ELR (cell line): ENCODE measurements at places on chromosomes 4 and X.

DNA sequence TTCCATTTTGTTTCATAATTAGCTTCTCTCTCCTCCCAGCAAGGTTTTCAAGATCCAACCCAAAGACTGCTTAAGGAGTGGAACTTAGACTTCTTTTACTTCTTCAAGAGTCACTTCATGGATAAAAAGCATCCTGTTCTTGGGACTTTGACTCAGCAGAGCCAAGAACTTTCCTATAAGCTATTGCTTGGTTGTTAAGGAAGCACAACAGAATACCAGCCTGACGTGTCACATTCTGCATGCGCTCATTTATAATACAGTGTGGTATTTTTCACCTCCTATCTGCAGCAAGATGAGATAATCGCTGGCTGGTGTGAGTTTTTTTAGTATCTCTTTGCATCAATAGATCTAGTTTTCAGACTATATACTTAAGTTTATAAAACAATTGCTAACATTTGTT lies 152.1 kb downstream of the PALLD start:
- DNase-seq: peak; percentile 60

GRCh38 chr4:138666366-138666765 lies 349.2 kb upstream of the NOCT start:
- DNase-seq: no peak

- no peak for DNase-seq
Observed at GRCh38 chr4:101604976-101605375, 185.6 kb upstream of the BANK1 start.

DNA sequence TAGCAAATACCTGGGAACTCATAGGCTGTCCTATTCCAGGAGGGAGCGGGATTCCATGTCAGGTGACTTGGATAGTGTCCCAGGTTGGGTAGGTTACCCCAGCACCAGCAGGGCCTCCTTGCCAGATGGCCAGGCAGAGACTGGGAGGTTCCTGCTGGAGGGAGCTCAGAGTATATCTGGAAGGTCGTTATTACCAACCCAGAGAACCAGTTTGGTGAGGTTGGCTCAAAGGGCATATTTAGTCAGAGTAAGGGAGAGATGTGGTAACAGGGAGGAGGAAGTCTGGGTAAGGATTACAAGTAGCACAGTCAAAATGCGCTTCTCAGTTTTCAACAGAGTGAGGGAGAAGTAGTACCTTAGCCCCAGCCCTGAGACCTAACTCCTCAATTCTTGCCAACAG lies 53.3 kb upstream of the LNX1 start:
- DNase-seq: no peak

DNA sequence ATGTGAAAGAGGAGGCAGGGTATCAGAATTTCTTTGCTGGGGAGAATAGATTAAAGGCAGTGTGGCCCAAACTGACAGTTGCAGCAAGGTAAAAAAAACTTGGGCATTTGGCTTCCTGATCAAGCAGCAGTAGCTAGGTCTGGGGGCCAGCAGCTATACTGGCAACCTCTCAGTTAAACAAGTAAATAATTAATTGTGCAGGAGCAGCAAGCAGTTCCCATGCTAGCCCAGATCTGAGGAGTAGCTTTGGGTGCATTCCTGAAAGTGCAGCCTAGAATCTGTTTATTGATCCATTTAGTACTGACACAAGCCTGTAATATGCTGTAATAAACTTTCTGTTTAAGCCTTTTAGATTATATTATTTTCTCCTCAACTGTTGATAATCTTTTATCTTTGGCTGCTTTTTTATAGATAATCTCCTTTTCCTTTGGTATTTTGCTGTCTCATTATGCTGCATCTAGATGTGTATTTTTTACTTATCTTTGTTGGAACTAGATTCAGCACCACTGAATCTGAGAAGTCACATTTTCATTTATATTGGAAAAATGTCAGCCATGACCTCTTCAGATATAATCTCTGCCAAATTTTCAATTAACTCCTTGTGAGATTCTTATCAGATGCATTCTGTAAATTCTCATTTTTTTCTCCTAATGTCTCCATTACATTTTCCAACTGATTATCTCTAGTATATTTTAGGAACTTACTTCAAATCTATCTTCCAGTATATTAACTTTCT lies 276.3 kb downstream of the STPG2 start:
- no peak for DNase-seq

DNA sequence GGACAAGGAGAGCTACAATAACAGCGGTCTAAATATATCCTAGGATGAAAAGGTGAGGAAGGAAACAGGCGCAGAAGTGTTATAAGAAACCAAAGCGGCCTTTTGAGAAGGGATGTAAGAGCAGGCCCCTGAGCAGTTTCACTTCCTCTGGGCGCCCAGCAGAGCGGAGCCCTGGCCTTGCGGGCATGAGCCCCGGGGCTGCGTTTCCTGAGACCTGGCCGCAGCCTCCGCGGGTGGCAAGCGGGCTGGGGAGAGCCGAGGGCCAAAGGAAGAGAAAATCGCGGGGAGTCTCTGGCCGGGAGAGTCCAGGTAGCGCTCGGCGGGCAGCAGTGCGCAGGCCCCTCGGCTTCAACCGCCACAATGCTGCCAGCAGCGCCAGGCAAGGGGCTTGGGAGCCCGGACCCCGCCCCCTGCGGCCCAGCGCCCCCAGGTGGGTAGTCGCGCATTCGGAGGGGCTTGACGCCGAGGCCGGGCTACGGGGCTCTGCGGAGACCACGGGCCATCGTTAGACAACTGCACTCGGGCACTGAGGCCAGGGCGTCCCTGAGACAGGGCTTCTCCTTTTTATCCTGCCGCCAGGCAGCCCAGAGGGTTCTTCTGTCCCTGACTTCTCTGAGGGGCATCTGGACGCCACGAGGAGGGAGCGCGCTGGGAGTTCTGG lies at the start of gene BANK1:
Gene BANK1, plus strand, starts transcription at position 210 of the 661 bp plus-strand sequence. Its CDS starts 151 bp downstream, at position 361.
- DNase-seq: peak; percentile 52

DNA sequence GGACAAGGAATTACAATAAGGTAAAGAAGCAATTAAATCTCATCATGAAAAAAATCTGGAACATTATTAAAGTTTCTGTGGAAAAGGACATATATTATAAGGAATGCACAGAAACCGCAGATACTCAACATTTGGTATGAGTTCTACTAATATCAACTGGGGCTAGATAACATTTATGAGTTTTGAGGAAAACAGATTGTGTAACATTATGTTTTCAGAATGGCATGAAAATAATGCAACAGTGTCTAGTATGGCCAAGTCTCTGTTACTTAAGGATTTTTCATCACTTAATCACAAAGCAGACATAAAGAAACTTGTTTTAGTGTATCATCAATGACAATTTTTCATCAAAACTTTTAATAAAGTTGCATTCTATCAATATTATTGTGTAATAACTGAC lies 785.0 kb downstream of the GLUD2 start:
- DNase-seq: no peak

- no peak for DNase-seq
Observed at GRCh38 chr4:2804973-2805501, 12.2 kb downstream of the SH3BP2 start.

DNA sequence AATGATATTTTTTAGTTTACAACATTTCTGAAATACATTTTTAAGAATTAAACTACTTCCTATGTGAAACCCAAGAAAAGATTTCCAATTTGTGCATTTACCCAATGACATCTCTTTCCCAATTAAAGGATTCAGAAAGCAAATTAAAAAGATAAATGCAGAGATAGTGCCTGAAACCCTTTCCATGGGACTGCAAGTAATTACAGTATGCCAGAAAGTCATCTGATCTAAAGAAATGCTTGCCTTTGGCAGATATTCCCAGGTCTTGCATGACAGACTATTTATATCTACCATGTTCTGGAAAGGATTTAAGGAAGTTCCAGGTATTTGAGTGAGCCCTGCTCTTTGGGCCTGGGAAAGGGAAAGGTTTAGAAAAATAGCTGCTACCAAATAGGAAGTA lies 41.6 kb upstream of the CXorf38 start:
- no peak for DNase-seq

DNA sequence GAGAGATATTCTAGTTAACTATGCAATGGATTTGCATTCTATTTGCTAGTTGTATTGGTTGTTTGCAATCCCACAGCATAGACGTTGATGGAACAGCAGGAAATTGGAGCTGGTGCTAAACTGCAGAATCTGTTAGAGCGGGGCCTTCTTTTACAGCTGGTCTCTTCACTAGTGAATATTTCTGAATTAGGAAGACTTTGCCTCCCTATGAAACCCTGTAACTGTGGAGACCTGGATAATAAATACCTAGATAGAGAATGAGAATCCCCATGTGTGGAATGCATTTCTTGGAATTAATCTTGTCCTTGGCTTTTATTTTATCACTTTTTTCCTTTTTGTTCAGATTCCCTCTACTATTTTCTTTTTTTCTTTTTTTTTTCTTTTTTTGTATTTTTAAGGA lies 109.7 kb downstream of the SHROOM3 start:
- no peak for DNase-seq

- no peak for DNase-seq
Observed at GRCh38 chrX:114272096-114272686, 311.7 kb upstream of the HTR2C start.

DNA sequence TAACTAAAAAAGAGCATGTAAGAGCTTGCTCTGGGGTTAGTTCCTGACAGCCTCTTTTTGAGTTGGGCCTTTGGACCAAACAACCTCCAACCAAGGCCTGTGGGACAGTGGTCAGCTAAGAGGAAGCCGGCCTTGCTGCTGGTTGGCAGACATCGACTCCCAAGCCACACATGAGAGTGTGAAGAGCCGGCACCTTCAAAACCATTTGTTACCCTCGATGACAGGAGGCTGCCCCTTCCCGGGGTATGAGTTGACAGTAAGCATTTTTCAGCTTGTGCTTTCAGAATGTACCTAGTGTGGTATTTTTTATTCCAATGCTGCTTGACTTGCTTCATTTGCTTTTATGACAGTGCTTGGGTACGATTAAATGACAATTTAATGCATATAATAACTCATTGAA lies 168.6 kb upstream of the IGFBP7 start:
- no peak for DNase-seq

DNA sequence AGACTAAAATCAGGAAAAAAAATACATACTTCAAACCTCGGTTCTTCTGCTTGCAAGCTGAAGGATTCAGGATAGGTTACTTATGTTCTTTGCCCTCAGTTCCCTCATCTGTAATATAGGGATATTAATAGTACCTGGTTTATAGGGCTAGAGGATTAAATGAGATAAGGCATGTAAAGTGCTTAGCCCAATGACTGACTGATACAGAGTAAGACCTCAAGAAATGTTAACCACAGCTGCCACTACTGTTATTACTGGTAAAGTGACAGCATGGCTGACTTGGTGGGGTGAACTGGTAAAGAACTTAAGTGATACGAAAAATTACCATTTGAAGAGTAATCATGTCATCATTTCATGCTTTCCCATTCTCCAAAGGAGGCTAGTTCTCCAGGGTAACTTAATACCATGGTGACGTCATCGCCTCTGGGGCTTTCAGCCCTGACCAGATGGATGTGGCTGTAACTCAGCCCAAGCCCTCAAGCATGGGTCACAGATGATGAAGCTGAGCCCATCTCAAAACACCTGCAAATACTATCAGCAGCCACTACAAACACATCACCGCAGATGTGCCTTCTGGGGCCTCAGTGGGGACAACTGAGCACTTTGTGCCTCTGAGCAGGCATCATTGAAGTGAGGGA lies 44.5 kb upstream of the SCML1 start:
- DNase-seq: peak; percentile 86

GRCh38 chr4:184401397-184402171 lies 72.8 kb downstream of the IRF2 start:
- DNase-seq: no peak

GRCh38 chr4:23931489-23931830 lies 41.6 kb upstream of the PPARGC1A start:
- no peak for DNase-seq

DNA sequence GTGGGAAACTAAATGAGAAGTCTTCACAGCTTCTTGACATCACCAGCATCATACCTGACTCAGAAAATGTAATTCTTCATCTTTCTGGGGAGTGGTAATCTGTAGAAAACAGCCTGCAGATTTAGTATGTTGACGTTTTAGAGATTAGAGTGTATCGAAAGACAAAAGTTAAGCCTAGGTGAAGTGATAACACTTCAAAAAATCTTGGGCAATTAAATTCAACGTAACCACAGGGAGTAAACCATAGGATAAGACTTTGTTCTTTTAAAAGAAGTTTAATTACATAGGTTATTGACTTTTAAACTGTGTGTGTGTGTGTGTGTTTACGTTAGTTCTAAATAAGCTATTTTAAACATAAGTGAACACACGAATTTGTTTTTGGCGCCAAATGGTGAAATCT lies 1.8 kb upstream of the CXCL5 start:
- DNase-seq: no peak

GRCh38 chr4:4755306-4755705 lies 104.2 kb upstream of the MSX1 start:
- DNase-seq: no peak

DNA sequence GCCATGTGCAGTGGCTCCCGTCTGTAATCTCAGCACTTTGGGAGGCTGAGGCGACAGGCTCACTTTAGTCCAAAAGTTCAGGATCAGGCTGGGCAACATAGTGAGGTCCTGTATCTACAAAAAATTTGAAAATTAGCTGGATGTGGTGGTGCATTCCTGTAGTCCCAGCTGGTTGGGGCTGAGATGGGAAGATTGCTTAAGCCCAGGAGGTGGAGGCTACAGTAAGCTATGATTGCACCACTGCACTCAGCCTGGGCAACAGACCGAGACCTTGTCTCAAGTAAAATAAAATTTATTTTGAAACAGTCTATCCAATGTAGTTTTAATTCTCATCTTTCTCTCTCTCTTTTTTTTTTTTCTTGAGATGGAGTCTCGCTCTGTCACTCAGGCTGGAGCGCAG lies 21.1 kb downstream of the RBM10 start:
- DNase-seq: no peak

DNA sequence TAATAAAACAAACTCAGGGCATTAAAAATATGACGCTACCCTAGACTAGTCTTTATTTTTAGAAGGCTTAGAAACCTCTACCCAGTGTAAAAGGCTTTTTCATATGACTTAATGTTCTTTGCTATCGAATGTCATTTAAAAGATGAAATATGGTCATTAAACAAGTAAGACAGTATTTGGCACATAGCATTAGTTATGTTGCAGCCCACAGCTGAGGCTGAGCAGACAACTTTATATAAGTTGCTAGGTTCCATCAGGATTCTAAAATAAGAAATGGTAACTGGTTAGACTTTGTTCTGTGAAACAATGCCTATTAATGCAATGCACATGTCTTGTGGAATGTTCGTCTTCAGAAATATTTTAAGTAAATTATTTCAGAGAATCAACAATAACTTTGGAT lies 10.4 kb upstream of the PRSS12 start:
- DNase-seq: no peak

GRCh38 chrX:16687514-16687913 lies 25.0 kb downstream of the CTPS2 start:
- DNase-seq: no peak

GRCh38 chr4:71163317-71163716 lies 169.9 kb downstream of the DCK start:
- DNase-seq: no peak

DNA sequence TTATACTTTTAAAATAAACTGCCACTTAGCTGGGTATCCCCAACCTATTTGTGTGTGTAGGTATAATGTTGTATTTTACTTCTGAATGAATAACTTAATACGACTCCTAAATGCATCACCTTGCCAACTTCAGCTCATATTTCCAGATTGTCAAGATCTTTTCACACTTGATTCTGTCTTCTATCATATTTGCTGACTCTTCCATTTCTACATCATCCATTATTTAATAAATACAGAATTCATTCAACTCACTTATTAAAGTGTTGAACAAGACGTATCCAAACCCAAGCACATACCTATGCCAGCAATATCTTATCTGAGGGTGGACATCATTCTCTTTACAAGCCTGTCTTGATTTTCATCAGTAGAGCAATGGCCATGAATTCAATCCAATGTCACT lies 91.2 kb upstream of the FAM47C start:
- DNase-seq: no peak
